Activated naive CD4-positive, alpha-beta T cell (primary cell): ENCODE measurements at places on chromosomes 7 and 10.
A peak's percentile ranks its signal among the peaks of the same experiment; 100 is the strongest.

GRCh38 chr10:71613261-71613777, 106.3 kb downstream of the C10orf105 start:
- no peak for DNase-seq

- no peak for DNase-seq
Measured at GRCh38 chr7:47383072-47383471, 198.8 kb downstream of the TNS3 start.

DNA sequence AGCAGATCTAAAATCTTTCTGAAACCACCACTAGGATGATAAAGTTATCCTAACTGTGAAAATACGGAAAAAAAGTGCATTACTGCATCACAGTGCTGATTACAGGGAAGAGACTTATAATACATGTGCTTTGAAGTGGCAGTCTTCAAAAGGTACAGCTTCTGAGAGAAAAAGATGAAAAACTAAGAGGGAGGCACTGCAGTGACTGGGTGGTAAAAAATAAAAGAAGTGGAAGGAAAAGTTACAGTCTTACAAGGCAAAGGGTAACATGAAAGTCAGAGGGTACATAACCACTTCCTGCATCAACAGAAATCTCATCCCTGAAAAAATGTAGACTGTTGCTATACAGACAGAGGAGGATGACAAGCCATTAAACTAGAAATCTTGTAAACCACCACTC, 465.3 kb downstream of the ACTR3B start:
- DNase-seq: no peak

DNA sequence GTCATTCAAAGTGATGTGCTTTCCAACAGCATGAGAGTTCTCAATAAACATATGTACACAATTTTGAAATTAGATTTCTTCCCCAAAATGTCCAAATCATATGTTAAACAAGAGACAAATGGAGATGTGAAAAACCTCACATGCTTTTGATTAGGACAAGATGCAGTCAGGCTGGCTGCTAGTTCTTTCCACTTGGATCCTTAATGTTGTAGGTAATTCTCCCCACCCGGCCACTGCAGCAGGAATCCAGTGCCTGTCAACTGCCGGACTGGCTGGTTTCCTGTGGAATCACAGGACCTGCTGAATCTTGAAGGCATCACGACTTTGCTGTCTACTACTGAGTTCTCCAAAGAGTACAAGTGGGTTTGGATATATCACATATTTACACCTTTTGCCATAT, 138.6 kb upstream of the AKR1E2 start:
- DNase-seq: no peak

- DNase-seq: no peak
Measured at GRCh38 chr10:8130973-8131911, 76.8 kb downstream of the GATA3 start.

DNA sequence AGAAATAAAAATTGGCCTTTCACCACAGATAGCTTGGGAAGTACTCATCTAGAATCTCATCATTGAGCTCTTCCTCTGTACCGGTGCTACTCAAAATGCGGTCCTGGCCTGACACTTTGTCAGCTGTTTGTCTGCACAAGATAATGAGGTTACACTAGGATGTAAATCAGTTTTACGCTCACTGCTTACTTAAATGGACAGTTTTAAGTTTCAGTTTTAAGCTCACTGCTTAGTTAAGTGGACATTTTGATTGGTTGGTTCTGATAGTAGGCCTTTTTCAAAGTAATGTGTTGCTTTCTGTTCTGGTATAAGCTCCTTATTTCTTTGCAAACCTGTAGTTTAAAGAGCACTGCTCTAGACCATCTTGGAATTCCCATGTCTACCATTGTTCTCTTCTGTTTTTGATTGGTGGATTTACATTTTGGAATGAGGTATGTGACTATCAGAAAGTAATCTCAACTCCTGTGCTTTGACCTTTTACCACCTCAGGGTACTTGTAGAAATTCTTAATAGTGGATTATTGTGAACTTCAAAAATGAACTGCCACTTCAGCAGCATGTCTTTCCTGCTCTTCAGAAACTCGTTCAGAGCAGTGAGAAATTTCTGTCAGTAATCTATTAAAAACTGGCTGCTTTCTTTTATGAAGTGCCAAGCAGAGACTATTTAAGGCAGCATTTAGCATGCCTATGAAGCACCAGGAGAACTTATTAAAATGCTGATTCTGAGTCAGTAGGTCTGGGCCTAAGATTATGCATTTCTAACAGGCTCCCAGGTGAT, 55.0 kb downstream of the C1GALT1 start:
- no peak for DNase-seq

- no peak for DNase-seq
Measured at GRCh38 chr7:105602325-105603305, 21.3 kb upstream of the EFCAB10 start.

DNA sequence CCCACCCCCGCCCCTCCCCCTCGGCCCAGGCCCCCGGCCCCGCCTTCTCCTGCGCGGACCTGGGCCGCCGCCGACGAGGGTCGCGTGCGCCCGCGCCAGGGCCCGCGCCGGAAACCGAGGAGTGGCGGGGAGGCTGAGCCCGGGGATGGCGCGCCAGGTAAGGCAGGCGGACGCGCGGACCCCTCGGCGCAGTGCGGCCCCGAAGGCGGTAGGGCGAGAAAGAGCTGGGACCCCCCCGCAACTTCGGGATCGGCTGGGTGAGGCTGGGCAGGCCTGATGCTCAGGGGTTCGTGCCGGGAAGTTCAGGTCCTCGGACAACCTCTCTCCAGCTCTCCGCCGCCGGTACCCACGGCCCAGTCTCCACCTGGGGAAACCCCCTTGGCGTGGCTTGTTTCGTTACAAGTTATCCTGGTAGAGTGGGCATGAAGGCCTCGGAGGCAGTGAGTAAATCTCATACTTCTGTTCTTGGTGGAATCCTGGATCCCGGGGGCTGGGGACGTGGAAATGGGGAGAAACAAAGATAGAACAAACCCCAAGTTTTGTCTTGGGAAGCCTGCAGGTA, 58.4 kb downstream of the ZNF467 start:
- DNase-seq: no peak

DNA sequence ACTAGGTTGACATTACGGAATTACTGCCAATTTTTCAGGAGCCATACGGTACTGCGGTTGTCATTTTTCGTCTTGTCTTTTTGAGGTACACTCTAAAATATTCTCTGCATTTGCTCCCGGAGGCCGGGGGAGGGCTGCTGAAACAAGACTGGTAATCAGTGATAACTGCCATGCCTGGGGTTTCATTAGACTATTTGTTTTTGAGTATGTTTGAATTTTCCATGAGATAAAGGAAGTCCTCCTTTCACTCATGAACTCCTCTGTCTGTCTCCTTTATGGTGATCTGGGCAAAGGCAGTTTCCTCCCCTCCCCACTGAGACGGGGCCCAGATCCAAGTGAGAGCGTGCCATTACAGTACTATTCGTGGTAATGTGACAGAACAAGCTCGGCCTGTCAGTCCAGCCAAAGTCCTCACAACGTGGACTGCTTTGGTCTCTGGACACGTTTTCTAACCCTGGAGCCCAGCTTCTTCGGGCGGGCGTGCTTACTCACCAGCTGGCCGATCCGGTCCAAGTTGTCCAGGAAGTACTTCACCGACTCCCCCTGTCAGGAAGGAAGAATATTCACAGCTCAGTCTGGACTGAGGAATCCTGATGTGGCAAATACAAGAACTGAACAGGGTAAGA, 45.1 kb downstream of the AMZ1 start:
- DNase-seq: no peak

DNA sequence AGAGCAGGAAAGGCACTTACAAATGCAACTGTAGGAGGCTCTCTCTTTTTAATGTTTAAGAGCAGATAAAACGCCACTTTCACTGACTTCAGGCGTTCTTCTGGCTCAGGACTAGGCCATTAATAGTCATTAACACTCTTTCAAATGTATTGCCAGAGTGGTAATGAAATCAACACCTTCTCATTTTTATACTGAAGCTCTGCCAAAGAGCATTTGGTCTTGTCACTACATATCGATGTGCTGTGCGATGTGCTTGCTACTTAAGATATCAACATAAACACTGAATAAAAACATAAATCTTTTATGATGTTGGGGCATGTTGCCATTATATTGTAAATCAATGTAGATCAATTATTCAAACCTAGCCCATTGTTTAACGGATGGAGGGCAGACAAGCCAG, 634.7 kb downstream of the ARL4A start:
- no peak for DNase-seq

DNA sequence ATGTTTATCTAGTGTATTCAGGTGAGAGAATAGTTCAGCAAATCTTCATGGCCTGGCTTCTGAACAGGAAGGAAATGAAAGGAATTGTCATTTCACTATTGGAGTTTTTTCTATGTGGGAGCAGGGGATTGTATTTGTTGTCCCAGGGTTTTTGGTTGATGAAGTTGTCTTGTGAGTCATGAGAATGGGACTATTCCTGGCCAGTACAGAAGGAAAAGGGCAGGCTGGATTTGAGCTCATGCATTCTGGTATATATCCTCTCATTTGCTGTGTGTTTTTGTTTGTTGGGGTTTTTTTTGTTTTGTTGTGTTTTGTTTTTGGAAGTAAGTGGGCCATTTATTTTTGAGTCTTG, 101.2 kb upstream of the MKLN1 start:
- DNase-seq: no peak

DNA sequence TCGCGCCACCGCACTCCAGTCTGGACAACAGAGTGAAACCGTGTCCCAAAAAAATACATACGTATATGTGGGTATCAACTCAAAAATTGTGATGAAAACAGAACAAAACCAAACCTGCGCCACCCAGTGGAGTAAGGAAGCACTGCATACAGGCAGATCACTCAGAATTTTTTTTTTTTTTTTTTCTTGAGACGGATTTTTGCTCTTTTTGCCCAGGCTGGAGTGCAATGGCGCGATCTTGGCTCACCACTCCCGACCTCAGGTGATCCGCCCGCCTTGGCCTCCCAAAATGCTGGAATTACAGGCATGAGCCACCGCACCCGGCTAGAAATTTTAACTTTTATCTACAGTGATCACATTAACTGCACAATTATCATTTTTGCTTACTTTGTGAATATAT, 9.1 kb upstream of the TMEM236 start:
- peak; percentile 3 for DNase-seq
